ENCODE measurements at places on chromosomes 6 and 20. TPM values are rescaled to one million over a fixed set of nuclear protein-coding genes. Genes with fewer than 3 reads are reported as not detected.

PKHD1 gene
- total RNA-seq, result not detected

TM9SF4 gene
- 44.9 TPM for total RNA-seq

TRMT11 gene
- 18.2 TPM for total RNA-seq

FRS3 gene
- total RNA-seq, result 5.6 TPM

MYT1 gene
- total RNA-seq, result 1.6 TPM

DNA sequence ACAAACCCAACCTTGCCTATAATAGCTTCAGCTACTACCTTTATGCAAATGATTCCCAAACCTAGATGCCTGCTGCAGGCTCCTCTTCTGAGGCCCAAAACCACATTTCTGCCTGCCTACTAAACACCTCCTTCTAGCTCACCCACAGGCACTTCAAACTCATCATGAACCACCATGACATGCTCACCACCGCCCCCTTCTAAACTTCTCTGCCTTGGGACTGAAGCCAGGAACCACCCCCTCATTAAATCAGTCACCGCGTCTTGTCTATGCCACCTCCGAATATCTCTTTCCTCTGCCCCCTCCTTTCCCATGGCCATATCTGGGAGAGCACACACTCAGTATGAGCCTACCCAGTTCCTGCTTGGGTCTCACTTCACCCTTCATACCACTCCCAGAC, 101.2 kb downstream of the SNAP25 start:
- H3K27me3 ChIP-seq, result no peaks in the 10 kb centered on the region
- no peak overlapping the region for H3K4me3 ChIP-seq
- H3K27ac ChIP-seq, result no peak overlapping the region
- H3K36me3 ChIP-seq, result no peaks in the 10 kb centered on the region
- no peak for DNase-seq

DNA sequence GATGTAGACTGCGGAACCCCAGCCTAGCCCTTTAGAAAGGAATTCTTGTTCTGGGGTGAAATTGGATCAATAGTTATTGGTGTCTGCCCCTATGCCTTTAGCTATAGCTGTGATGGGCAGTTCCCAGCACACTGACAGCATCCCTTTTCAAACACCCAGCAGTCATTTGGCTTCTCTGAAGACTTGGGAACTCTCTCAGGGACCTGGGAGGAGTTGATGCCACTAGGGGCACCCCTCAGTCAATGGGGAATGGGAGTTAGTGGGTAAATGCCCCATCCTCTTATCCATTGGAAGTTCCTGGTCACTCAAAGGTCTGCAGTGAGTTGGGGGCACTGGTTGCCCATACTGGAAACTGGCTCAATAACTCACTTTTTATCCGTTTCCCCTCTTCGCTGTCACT, 31.6 kb upstream of the CSNK2A1 start:
- no peaks in the 10 kb centered on the region for H3K36me3 ChIP-seq
- H3K4me1 ChIP-seq, result no peaks in the 10 kb centered on the region
- no peak overlapping the region for H3K4me3 ChIP-seq
- H3K27ac ChIP-seq, result no peak overlapping the region
- peaks cover 18% of the 10 kb centered on the region for H3K27me3 ChIP-seq

DNA sequence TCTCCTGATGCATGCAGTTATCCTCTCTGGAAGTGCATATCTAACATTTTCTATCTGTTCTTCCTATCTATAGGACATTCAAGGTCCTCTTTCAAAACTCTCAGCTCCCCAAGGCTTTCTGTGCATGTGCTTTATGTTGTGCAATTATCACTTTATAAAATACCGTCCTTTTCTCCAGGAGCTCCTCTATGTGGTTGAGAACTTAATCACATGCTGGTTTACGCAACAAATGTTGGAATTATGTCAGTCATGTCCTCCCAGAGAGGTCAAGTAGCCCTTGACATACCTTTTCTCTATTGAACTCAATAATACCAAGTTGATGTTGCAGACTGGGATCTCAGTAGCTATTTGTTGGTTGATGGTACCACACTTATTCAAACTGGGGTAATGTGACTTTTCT, 388.4 kb downstream of the BTBD3 start:
- H3K27ac ChIP-seq, result no peak overlapping the region
- H3K4me3 ChIP-seq, result no peak overlapping the region
- no peaks in the 10 kb centered on the region for H3K4me1 ChIP-seq
- DNase-seq, result no peak
- no peaks in the 10 kb centered on the region for H3K27me3 ChIP-seq

DNA sequence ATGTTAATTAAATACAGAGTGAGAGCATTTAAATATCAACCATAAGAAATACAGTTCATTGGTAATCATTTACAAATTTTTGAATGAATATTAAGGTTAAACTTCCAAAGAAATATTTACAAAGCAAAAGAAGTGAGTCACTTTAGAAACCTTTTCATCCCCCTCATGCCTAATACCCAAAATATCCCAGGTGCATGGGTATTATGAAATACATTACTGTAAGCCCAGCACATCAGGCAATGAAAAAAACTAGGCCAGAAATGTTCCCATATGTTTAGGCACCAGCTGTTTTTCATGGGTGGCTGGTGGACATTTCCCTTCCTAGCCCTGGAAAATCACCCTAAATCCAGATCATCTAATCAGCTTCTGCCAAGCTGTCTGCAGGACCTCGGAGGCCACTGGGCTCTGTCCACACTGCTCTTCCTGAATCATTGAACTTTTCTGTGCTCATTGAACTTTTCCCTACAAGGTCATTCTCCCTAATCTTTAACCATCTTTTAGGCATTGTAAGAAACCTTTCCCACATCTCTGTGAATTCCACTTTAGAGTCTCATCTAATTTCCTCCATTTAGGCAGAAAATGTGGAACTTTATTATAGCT, 145.3 kb upstream of the STXBP5 start:
- DNase-seq, result no peak
- no peak overlapping the region for H3K27ac ChIP-seq
- no peak overlapping the region for H3K4me3 ChIP-seq
- H3K36me3 ChIP-seq, result no peaks in the 10 kb centered on the region
- H3K27me3 ChIP-seq, result no peaks in the 10 kb centered on the region
- H3K4me1 ChIP-seq, result no peaks in the 10 kb centered on the region

- H3K4me3 ChIP-seq, result no peak overlapping the region
- H3K4me1 ChIP-seq, result no peaks in the 10 kb centered on the region
- peak; percentile 40 for DNase-seq
These were observed 16.1 kb upstream of the SLC17A3 start for GRCh38 chr6:25889877-25890853.

Measured in adrenal gland (tissue), 19 donors.